Hepatocyte (in vitro differentiated cells): ENCODE measurements at places on chromosomes 1 and 21. TPM values are rescaled to one million over a fixed set of nuclear protein-coding genes. Genes with fewer than 3 reads are reported as not detected.
A peak's percentile ranks its signal among the peaks of the same experiment; 100 is the strongest.

GBP3 gene
- 5.4 and 5.5 TPM in 2 replicates for polyA plus RNA-seq

CCDC181 gene
- polyA plus RNA-seq: 0.79 and 1.1 TPM in 2 replicates

RPE65 gene
- polyA plus RNA-seq: 0.39 TPM in 1 of 2 replicates, not detected in the other

GIPC2 gene
- polyA plus RNA-seq: 8.4 and 16.9 TPM in 2 replicates

CENPF gene
- 8.3 and 15.3 TPM in 2 replicates for polyA plus RNA-seq

LCE1C gene
- not detected in 2 replicates for polyA plus RNA-seq

- no peak for DNase-seq
Measured at GRCh38 chr1:90313778-90314177, 318.9 kb downstream of the ZNF326 start.

GRCh38 chr1:151199873-151200581 is 1.7 kb downstream of the PIP5K1A start:
- peak; percentile 58 for DNase-seq

DNA sequence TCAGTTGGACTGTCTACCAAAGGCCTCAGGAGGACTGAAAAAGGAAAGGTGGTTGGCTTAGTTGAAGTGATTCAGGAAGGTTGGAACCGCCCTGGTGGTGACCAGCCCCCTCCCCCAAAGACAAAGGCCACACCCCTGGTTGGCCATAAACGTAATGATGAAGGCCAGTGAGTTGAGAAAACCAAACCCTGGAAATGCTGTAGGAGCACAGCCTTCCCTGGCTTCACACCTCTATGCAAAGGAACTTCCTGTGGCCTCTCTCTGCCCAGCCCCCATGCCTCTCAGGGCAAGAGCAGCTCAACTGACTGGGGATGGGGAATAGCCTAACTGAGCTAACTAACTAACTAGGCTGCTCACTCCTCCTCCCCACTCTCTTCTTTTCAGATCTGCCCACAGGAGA is 90.4 kb downstream of the NPHP4 start:
- DNase-seq: no peak

GRCh38 chr1:109338091-109338490 is 31.3 kb upstream of the MYBPHL start:
- no peak for DNase-seq

GRCh38 chr1:4959216-4959615 is 304.8 kb downstream of the AJAP1 start:
- DNase-seq: no peak

GRCh38 chr1:231656741-231657140 is 30.2 kb downstream of the DISC1 start:
- no peak for DNase-seq

DNA sequence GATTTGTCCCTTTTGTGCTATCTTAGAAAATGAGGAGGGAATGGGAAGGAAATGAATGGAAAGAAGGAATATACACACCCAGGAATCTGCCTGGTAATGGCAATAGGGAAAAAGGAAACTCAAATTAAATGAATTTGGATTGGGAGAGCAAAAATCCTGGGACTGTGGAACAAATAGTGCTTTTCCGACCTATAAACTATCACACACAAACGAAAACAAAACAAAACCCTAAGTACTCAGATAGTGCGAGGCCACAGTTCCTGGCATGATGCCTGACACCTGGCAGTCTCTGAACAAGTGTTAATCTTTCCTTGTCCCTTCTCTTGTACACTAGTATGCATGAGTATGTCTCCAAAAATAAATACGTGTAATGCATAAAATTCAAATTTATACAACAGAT is 319.8 kb upstream of the SPAG17 start:
- no peak for DNase-seq

GRCh38 chr21:27026501-27026900 is 59.6 kb upstream of the ADAMTS5 start:
- no peak for DNase-seq

- no peak for DNase-seq
Measured at GRCh38 chr1:85313888-85314696, 37.7 kb upstream of the BCL10 start.

- no peak for DNase-seq
Measured at GRCh38 chr1:81349194-81349965, 451.4 kb upstream of the ADGRL2 start.

DNA sequence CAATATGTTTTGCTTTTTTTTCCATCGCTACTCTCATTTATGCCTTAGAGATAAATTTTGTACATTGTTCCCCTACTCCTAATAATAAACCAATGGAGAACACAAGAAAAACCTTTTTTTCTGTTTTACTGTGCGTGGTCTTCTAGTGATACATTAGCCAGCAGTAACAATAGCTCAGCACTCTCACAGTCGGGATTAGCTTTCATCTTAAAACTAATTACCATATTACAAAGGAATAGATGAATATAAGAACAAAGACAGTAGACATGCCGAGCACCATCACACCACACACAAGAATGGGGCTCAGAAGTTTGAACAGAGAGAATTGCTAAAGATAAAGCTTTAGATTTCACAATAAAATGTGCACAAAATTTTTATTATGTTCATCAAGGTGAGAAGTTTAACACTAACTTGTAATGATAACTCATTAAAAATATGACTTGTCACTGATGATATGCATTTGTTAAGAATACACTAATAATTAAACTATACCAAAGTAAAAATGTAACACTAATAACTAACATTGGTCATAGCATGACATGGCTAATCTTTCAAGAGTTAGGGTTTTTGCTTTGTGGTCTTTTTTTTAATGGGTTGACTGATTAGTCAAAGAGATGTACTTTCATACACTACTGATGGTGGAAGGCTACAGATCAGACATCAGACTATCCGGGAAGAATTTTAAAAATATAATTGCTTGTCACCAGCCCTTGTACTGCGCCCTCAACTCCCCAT is 61.8 kb downstream of the EXTL2 start:
- no peak for DNase-seq

- no peak for DNase-seq
Measured at GRCh38 chr21:38228115-38228514, 28.7 kb upstream of the KCNJ15 start.

GRCh38 chr1:199862047-199862446 is 165.5 kb upstream of the NR5A2 start:
- DNase-seq: no peak

DNA sequence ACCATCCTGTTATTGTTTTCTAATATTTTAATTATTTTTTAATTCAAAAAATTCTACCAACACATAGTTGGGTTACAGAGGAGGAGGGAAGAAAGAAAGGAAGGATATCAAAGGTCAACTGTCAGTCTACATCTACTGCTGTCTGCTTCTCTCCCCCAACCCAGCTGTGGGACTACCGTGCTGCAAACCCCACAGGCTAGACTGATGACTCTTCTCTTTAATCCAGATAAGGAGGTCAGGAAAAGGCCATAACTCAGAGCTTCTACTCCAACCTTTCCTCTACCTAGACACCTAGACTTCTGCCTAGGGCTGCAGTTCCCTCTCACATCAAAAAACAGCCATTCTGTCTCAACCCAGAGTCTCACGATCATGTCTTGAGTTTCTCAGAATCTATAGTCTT is 124.2 kb upstream of the ETV3 start:
- no peak for DNase-seq

DNA sequence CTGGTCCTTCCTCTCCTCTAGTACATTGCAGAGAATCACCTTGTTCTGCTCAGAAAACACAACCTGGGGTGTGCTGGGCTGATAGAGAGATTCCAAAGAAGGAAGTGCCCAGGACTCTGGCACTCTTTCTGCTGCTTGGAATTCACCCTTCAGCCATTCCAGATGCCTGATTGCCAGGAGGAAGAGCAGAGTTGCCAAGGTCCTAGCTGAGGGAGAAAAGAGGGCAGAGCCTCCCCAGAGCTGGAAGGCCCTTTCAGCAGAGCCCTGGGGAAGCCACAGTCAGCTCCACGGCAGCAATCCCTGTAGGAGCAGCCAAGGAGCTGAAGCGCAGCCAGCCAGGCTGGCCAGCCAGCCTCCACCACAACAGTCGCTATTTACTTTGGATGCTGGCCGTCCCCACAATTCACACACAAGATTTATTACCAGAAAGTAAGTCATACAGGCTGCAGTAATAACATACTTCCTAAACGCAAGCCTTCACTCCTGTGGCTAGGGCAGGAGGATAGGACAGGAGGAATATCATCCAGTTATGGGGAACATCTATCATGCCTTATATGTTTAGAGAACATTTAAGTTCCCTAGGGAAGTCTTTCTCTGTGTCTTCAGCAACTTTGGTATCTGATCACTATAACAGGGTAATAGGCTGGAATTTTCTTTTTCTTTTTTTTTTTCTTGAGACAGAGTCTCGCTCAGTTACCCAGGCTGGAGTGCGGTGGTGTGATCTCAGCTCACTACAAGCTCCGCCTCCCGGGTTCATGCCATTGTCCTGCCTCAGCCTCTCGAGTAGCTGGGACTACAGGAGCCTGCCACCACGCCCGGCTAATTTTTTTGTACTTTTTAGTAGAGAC is 36.6 kb upstream of the SLC44A3 start:
- DNase-seq: peak; percentile 31

- DNase-seq: peak; percentile 39
Measured at GRCh38 chr1:178168536-178168935, 74.6 kb downstream of the RASAL2 start.

- no peak for DNase-seq
Measured at GRCh38 chr1:228276174-228276831, 68.5 kb downstream of the OBSCN start.

GRCh38 chr1:10033359-10033845 is 644 bp downstream of the UBE4B start:
- peak; percentile 58 for DNase-seq

- DNase-seq: no peak
Measured at GRCh38 chr21:41098481-41099042, 69.4 kb upstream of the BACE2 start.

DNA sequence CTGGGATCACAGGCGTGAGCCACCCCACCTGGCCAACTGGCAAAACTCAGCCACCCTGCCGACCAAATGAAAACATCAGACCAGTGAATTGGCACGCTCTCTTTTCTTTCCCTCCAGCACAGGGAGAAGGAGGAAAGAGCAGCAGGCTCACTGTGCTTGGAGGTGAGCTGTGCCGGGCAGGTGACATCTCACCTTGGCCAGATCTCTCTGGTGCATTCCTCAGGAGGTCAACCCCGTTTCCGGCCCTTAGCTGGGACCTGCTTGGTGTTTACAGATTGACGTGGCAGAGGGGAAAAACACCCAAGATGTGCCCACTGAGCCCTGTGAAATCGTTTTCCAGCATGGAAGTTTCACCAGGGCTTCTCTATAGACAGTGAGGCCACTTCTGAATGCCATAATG is 45.1 kb downstream of the TMEM51 start:
- no peak for DNase-seq

- no peak for DNase-seq
Measured at GRCh38 chr1:170354690-170355089, 177.3 kb upstream of the GORAB start.

GRCh38 chr1:109947582-109948284 is 36.8 kb upstream of the AHCYL1 start:
- no peak for DNase-seq

DNA sequence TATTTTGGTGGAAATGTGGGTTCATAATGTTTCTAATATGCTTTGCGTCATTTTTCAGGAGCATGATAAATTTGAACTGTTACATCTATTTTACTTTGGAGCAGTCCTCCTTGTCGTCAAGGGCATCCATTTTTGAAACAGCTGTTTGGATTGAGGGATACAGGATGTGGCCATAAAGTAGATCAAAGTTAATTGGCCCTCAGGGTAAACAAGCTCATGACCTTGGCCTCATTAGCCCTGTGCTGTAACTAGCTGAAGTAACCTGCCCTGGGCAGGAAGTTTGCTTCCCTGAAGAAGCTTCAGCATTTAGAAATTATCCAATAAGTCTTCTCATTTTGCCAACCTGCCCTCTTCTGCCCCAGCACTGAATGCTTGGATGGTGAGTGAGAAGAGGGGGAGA is 24.8 kb upstream of the RGL1 start:
- no peak for DNase-seq

- DNase-seq: no peak
Measured at GRCh38 chr1:210125143-210125542, 107.5 kb upstream of the SERTAD4 start.

- peak; percentile 6 for DNase-seq
Measured at GRCh38 chr1:188706742-188707141, 1770.9 kb downstream of the BRINP3 start.

DNA sequence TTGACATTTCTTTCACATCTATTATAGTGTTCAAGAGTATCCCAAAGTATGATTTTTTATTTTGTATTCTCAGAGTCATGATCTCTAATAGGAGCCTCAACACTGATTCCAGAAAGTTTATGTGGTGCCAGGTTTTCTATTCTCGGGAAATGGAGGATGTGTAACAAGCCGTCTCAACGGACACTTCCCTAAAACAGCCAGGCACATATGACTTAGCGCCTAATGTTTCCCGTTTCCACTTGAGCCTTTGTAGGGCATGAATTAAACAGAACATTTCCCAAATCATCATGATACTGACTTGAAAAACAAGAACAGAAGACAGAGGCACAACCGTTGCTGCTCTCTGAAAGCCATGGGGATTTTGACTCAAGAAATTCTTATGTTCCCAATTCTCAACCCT is 8.0 kb downstream of the CYYR1 start:
- no peak for DNase-seq

DNA sequence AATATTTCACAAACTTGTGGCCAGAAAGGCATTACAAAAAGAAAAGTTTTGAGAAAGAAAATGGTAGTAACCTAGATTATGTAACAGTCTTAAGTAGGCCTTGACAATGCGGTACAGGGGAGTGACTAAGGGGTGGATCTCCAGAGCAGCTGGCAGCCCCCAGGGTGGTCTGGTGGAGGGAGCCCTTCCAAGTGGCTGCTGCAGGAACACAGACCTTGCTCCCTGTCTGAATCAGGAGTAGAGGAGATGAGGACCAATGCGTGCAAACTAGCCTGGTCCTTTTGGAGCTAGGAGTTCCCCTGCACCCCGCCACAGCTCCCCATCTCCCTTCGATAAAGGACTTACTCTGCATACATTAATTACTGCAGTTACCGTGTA is 189.0 kb downstream of the NFIA start:
- DNase-seq: no peak

- DNase-seq: no peak
Measured at GRCh38 chr1:27832762-27833161, 2.2 kb downstream of the PPP1R8 start.

DNA sequence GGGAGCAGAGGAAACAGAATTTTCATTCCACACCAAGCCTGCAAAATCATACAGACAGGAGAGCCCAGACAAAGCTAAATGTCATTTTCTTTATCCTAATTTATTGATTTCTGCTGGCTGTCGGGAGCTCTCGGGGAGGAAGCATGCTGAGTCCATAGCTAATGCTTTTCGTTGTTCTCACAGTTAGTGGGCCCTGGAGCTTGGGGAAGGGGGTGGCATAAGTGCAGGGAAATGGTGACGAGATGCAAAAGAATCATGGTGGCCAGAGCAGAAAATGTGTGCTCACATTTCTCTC is 202.4 kb downstream of the TOMM20 start:
- DNase-seq: no peak

GRCh38 chr1:18652791-18653190 is 22.1 kb downstream of the PAX7 start:
- no peak for DNase-seq

DNA sequence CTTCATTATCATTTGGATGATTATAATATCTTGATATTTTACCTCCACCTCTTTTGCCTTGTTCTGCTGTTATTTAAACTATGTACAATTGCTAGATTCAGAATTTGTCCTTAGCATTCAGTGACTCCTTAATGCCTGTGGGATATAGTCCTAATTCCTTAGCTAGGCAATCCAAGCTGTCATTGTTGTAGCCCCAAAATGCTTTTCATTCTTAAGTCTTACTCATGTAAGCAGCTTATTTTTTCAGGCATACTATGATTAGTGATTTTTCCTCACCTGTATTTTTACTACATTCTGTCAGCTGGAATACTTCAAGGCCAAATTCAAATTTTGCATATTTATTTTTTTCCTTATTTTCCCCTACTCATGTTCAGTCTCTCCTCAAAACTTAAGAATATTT is 13.4 kb downstream of the PKN2 start:
- DNase-seq: no peak
